Tracheal epithelial cell (primary cell): ENCODE measurements at places on chromosomes 16 and 17. TPM values are rescaled to one million over a fixed set of nuclear protein-coding genes. Genes with fewer than 3 reads are reported as not detected.

The P2RX1 gene
- total RNA-seq = not detected in 2 replicates

The NOD2 gene
- total RNA-seq = 4.5 and 14.0 TPM in 2 replicates

The UTP4 gene
- total RNA-seq = 20.9 and 24.6 TPM in 2 replicates

The PSMC3IP gene
- total RNA-seq = 1.1 and 1.9 TPM in 2 replicates

The NPTX1 gene
- total RNA-seq = under 0.01 TPM in 1 of 2 replicates, not detected in the other

The CCL14 gene
- not detected in 2 replicates for total RNA-seq

The HSD11B2 gene
- 1.9 and 3.8 TPM in 2 replicates for total RNA-seq

The NATD1 gene
- total RNA-seq = 0.96 and 1.3 TPM in 2 replicates

The CACNG1 gene
- not detected in 2 replicates for total RNA-seq

The GFAP gene
- total RNA-seq = not detected in 2 replicates

The CA5A gene
- total RNA-seq = not detected in 2 replicates

The GAA gene
- 37.3 and 41.4 TPM in 2 replicates for total RNA-seq

The HBA1 gene
- total RNA-seq = not detected in 2 replicates

The SOX8 gene
- not detected in 2 replicates for total RNA-seq

The JUP gene
- total RNA-seq = 606 and 732 TPM in 2 replicates

The KRT14 gene
- 2,248 and 2,437 TPM in 2 replicates for total RNA-seq

The CA7 gene
- not detected in 2 replicates for total RNA-seq

The CES3 gene
- total RNA-seq = 2.7 and 5.3 TPM in 2 replicates

The CEP112 gene
- total RNA-seq = 0.85 and 5.3 TPM in 2 replicates

The RCVRN gene
- total RNA-seq = under 0.01 TPM in 1 of 2 replicates, not detected in the other

The OR4D1 gene
- total RNA-seq = not detected in 2 replicates

The KRTAP2-1 gene
- not detected in 2 replicates for total RNA-seq

The FOXC2 gene
- under 0.01 and 0.21 TPM in 2 replicates for total RNA-seq

The ZNF646 gene
- 11.3 and 12.8 TPM in 2 replicates for total RNA-seq

The ARMC7 gene
- total RNA-seq = 1.2 and 1.7 TPM in 2 replicates

The FOXL1 gene
- 0.72 and 2.8 TPM in 2 replicates for total RNA-seq

The TEKT5 gene
- total RNA-seq = 0.21 and 0.48 TPM in 2 replicates

The KRT20 gene
- not detected in 2 replicates for total RNA-seq

The CLEC3A gene
- total RNA-seq = not detected in 2 replicates

The PRR11 gene
- 1.4 and 2.1 TPM in 2 replicates for total RNA-seq

The SLC16A6 gene
- total RNA-seq = under 0.01 and 0.24 TPM in 2 replicates

The APRT gene
- 128 and 185 TPM in 2 replicates for total RNA-seq

The PDIA2 gene
- total RNA-seq = 0.24 TPM in 1 of 2 replicates, not detected in the other

The AGRP gene
- total RNA-seq = not detected in 2 replicates

The CIAPIN1 gene
- total RNA-seq = 75.2 and 83.9 TPM in 2 replicates

The COPZ2 gene
- 4.8 and 9.8 TPM in 2 replicates for total RNA-seq

The PYY gene
- 2.1 TPM in 1 of 2 replicates, not detected in the other for total RNA-seq

The MAP2K3 gene
- 12.4 and 18.1 TPM in 2 replicates for total RNA-seq

The CNGB1 gene
- 1.3 and 1.4 TPM in 2 replicates for total RNA-seq

The RNF167 gene
- 24.5 and 26.0 TPM in 2 replicates for total RNA-seq

The TIGD7 gene
- total RNA-seq = 2.2 and 3.6 TPM in 2 replicates

The TAT gene
- total RNA-seq = under 0.01 TPM in 1 of 2 replicates, not detected in the other

The NECAB2 gene
- total RNA-seq = not detected in 2 replicates

The MYCBPAP gene
- total RNA-seq = 0.43 and 0.96 TPM in 2 replicates

The ALDH3A1 gene
- total RNA-seq = 11.3 and 111 TPM in 2 replicates

The CLEC19A gene
- total RNA-seq = not detected in 2 replicates

The MMP15 gene
- 23.7 and 27.2 TPM in 2 replicates for total RNA-seq

The CCDC144A gene
- total RNA-seq = 1.3 and 1.7 TPM in 2 replicates

The TMEM88 gene
- 0.43 and 0.96 TPM in 2 replicates for total RNA-seq

The MYH2 gene
- not detected in 2 replicates for total RNA-seq

The RNF43 gene
- 4.6 and 6.0 TPM in 2 replicates for total RNA-seq

The KRTAP1-5 gene
- total RNA-seq = 0.24 TPM in 1 of 2 replicates, not detected in the other

The ANKFY1 gene
- total RNA-seq = 25.8 and 35.9 TPM in 2 replicates

The PNMT gene
- total RNA-seq = not detected in 2 replicates

The TBC1D3I gene
- not detected in 2 replicates for total RNA-seq

The ADAP2 gene
- 1.3 and 6.3 TPM in 2 replicates for total RNA-seq

The SLFN12 gene
- 5.5 and 11.1 TPM in 2 replicates for total RNA-seq

The ARL4D gene
- total RNA-seq = 47.2 and 81.4 TPM in 2 replicates
